Activated CD4-positive, alpha-beta T cell treated with anti-CD3 and anti-CD28 coated beads, Interleukin-2, amount 10 ng/mL, durations not matched to agents 7 days and 5 days (primary cell): ENCODE measurements at places on chromosomes 6 and 20. TPM values are rescaled to one million over a fixed set of nuclear protein-coding genes. Genes with fewer than 3 reads are reported as not detected.
A peak's percentile ranks its signal among the peaks of the same experiment; 100 is the strongest.

- DNase-seq: no peak
Measured at GRCh38 chr20:21190869-21191268, 65.0 kb downstream of the KIZ start.

GRCh38 chr20:760751-761417, 7.4 kb downstream of the SLC52A3 start:
- peak; percentile 17 for DNase-seq

DEFB112 gene
- not detected for total RNA-seq

SLC22A16 gene
- total RNA-seq: not detected

DNA sequence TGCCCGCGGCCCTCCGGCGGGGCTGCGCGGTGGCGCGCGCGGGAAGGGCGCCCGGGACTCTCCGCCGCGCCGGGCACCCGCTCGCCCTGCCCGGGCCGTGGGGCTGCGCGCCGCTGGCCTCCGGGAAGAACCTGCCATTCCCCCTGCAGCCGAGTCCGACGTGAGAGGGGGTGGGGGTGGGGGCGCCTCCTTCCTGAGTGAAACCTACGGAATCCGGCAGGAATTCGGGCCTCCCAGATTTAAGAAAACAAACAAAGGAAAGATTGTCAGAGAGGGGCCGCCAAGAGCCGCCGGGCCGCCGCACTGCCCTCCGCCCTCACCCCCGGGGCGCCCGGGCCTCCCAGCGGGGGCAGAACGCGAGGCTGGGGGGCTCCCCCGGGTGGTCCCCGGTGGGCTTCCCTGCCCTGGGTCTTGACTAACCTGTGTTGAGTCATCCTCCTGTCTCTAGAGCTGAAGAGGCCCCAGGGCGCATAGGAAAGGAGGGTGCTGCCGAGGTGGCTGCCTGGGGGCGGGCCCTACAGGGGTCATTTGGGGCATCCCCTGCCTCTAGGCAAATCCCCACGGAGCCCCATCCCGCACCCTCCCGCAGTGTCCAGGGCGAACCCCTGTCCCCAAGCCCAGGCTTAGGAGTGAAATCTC, 42.2 kb upstream of the FOXP4 start:
- DNase-seq: no peak

DNA sequence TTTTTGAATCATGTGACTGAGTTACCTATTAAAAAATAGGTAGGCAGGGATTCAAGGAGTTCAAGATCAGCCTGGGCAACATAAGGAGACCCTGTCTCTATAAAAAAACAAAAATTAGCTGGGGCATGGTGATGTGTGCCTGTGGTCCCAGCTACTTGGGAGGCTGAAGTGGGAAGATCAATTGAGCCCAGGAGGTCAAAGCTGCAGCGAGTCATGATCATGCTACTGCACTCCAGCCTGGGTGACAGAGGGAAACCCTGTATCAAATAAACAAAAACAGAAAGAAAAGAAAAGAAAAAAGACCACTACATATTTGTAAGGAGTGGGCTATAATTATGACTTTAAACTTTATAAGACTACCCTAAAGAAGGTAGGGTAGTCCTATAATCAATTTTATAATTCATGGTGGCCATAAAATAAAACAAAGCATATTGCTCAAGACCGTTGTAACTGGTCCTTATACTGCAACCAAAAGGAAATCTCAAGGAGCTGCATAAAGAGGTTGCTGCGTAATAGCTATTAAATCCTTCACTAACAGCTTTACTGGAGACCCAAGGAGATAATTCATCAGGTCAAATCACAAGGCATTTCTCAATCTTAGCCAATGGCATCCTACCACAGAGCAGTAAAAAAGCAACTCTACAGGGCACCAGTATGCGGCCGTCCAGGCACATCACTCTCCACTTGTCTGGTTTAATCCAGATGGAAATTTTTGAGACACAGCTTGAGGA, 13.5 kb downstream of the PIGU start:
- no peak for DNase-seq

GRCh38 chr20:63664861-63665594, 6.9 kb downstream of the RTEL1 start:
- no peak for DNase-seq

DPPA5 gene
- not detected for total RNA-seq

DNA sequence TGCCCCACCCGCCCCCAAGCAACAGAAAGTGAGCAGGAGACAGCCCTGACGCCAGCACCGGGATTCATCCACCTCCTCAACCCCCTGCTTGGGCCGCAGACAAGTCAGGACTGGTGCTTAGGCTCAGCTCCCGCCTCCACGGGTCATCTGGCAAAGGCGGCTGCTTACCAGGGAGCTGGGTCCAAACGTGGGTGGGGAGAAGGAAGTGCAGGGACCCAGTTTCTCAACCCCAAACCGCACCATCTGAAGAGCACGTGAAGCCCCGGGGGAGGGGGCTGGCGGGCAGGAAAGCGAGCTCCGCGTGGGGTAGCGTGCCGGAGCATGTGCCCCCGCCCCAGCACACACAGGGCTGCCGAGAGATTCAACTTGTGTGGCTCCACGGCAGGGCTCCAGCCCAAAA, 87.2 kb downstream of the BMP7 start:
- no peak for DNase-seq

RAET1L gene
- total RNA-seq: not detected

- no peak for DNase-seq
Measured at GRCh38 chr20:24943196-24943595, 5.9 kb upstream of the CST7 start.

CD109 gene
- total RNA-seq: 10.8 TPM

TPX2 gene
- 193 TPM for total RNA-seq

TNXB gene
- total RNA-seq: 3.9 TPM

DNA sequence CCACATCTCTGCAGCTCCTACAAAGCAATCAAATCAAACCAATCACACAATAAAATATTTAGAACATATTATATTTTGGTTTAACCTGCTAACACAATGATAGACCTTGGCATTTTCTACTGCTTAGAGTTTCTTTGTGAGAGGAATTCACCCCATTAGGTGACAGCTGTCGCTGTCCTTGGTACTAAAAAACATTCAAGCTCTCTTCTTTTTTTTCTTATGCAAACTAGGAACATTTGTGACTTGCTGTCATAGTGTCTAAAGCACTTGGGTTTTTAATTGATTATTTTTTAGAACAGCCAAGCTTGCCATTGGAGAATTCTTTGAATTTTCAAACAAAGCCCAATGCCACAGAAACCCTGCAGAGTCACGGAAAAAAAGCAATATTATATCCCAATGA, 46.4 kb downstream of the CNR1 start:
- DNase-seq: no peak

TGM2 gene
- 0.07 TPM for total RNA-seq

GRCh38 chr6:170444811-170445211, 108.3 kb downstream of the PSMB1 start:
- no peak for DNase-seq

DNA sequence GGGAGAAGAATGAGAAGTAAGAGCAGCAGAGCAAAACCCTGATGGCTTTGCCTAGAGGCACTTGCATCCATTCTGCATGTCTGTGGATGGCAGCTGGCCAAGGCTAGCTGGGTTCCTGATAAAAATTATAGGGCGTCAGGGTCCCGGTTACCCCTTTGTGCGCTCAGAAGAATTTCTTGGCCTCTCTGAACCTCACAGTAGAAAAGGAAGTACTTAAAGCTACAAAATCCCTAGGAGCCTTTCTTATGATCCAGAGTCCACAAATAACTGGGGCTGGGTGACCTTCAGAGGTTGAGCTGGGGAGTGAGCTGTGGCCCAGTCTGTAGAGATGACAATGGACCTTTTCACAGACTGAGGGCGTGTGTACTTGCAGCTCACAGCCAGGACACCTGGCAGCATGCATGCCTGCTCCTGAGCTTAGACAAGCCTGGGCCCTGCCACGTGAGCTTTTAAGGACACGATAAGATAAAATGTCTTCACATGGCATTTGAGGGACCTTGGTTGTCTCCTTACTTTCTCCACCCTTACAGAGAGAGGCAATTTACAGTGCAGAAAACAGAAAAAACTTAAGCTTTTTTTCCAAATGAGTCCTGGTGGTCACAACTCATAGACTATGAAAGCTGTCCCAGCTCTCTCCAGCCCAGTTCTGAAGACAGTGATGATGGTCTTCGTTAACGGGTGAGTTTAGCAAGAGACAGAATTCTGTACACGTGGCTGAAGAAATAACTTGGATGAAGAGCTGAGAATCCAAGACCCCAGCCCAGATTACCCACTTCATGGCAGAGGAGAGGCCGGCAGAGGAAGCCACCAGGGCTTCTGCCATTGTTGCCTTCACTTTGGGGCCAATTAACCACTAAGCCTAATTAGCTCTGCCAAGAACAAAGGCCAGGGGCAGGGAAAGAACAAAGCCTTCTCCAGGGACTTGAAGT, 50.3 kb downstream of the FOXA2 start:
- no peak for DNase-seq

GRCh38 chr20:13422637-13423036, 201.6 kb downstream of the ISM1 start:
- DNase-seq: no peak

GRCh38 chr6:88914180-88914579, 49.2 kb downstream of the RNGTT start:
- no peak for DNase-seq

- peak; percentile 52 for DNase-seq
Measured at GRCh38 chr6:83536034-83536646, 23.8 kb downstream of the PRSS35 start.

DNA sequence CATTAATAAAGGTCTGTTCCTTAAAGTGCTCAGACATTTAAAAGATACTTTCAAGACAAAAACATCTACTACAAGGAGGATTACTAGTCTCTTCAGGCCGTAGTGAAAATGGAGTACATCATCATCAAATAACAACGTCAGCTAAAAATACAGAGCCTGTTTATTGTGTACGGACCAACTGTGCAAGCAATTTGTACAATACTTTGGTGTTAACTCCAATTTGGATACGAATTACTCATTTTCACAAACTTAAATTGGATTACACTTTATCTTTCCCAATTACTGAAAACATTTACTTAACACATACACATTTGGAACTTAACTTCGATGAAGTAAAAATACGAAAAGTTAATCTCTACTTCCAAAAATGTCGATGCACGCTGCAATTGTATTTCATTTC, 802 bp downstream of the CYP39A1 start:
- no peak for DNase-seq

SAMD5 gene
- total RNA-seq: not detected

DNA sequence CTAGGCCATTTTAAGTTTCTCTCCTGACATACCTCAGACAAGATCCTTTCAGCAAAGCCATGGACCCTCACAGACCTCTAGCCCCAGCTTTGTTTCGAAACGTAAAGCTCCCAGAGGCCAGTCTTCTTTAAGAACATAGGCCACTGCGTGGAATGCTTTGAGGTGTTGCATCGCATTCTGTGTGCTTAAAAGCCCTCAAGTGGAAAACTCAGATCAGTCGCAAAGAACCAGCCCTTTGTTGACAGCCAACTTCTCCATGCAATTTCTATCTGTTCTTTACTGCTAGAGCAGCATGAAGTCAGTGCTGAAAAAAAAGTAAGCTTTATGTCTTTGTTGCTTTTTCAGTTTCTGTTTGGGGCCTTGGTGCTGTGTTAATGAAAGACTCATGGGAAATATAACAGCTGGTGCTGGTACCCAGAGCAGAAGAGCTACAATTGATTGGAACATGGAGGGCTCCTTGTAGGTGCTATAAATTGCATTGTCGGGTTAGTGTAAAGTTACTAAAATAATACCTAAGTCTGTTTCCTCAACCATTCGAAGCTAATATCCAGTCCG, 142.6 kb downstream of the MAP3K7 start:
- DNase-seq: no peak

DNA sequence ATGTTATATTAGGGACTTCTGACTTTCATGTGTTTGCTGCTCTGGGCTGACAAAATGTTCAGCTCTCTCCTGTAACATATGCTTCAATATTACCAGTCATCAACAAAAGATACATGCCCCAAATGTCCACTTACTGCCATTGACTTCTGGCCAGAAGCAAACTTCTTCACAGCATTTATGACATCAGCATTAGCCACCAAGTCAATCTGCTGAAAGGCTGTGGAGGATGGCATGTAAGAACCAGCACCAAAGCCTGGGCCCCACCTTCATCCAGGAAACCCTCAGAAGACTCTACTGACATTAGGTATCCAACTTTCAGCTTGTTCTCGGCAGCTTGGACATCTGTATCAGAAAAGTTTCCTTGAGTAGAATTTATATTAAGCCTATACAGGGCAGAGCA, 595.5 kb downstream of the COL12A1 start:
- no peak for DNase-seq

TSPO2 gene
- total RNA-seq: not detected

- DNase-seq: no peak
Measured at GRCh38 chr6:69835414-69836179, 30.8 kb upstream of the COL19A1 start.

DNA sequence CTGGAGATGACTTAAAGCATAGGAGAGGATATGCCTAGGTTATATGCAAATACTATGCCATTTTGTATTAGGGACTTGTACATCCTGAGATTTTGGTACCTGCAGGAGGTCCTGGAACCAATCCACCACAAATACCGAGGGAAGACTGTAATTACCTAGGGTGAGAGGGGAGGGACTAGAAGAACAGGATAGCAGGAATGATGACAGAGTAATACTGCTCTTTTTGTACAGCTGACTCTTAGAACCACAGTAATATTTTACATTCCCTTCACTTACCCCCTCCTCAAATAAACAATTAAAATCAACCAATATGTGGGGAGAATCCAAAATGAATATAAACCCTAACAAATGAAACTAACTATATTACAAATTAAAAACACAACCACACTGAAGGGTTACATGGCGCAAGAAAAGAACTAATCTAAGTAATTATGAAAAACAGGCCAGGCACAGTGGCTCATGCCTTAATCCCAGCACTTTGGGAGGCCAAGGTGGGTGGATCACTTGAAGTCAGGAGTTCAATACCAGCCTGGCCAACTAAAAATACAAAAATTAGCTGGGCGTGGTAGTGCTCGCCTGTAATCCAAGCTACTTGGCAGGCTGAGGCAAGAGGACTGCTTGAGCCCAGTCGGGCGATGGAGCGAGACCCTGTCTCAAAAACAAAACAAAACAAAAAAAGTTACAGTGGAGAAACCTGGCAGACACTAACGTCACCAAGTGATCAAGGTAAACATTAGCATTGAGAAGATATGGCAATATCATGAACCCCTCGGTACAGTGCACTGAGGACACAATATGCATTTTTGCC, 37.1 kb downstream of the MAP1LC3A start:
- DNase-seq: no peak

- DNase-seq: no peak
Measured at GRCh38 chr6:110949679-110950285, 8.7 kb upstream of the GTF3C6 start.
